ENCODE measurements at places on chromosomes 6 and 20.

GRCh38 chr20:23018432-23018831, 16.7 kb upstream of the SSTR4 start:
- no peaks in the 10 kb centered on the region for H3K36me3 ChIP-seq
- no peak for DNase-seq
- no peak overlapping the region for H3K27ac ChIP-seq
- H3K27me3 ChIP-seq = peaks cover 5% of the 10 kb centered on the region
- no peaks in the 10 kb centered on the region for H3K4me1 ChIP-seq

- H3K27ac ChIP-seq = no peak overlapping the region
- peak; percentile 96 for DNase-seq
- H3K36me3 ChIP-seq = no peaks in the 10 kb centered on the region
- no peak overlapping the region for H3K4me3 ChIP-seq
- no peaks in the 10 kb centered on the region for H3K4me1 ChIP-seq
- no peaks in the 10 kb centered on the region for H3K27me3 ChIP-seq
Measured at GRCh38 chr6:80639181-80639629, 532.7 kb downstream of the BCKDHB start.

- H3K36me3 ChIP-seq = no peaks in the 10 kb centered on the region
- DNase-seq = no peak
- peaks cover 3% of the 10 kb centered on the region for H3K4me1 ChIP-seq
- H3K4me3 ChIP-seq = no peak overlapping the region
- peaks cover 53% of the 10 kb centered on the region for H3K27me3 ChIP-seq
Measured at GRCh38 chr6:169957351-169957963, 206.0 kb downstream of the ERMARD start.

GRCh38 chr20:63500151-63500901, 1.4 kb upstream of the EEF1A2 start:
- no peak for DNase-seq
- H3K4me1 ChIP-seq = peaks cover 32% of the 10 kb centered on the region
- no peaks in the 10 kb centered on the region for H3K36me3 ChIP-seq
- H3K27ac ChIP-seq = no peak overlapping the region

DNA sequence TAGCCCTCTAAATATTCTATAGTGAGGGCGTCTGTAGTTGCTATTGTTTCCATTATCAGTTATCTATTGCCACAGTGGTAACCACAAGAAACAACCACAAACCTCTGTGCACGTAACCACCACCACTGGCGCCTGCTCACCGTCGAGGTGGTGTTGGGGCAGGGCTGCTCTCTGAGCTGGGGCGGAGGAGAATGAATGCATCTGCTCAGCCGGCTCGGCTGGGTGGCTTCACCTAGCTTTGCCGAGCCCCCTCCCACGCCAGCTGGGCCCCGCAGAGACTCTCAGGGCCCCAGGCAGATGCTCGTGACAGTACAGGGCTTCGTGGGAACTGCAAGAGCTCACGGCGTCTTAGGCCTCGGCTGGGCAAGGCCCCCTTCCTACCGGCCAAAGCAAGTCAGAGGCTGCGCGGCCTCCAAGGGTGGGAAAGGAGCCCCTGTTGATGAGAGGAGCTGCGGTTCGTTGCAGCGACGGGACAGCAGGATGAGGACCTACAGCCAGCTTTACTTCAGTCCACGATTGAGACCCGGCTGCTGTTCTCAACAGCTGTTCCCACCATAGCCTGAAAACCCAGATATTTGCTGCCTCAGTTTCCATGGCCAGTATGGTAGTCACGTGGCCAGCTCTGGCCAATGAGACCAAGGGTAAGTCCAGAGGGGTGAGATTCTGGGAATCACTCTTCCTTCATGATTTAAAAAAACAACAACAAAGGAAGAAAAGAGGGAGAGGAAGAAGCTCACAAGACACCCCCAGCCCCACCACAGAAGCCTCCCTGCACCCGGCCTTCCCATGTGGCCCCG, 120.2 kb upstream of the AFDN start:
- no peak overlapping the region for H3K27ac ChIP-seq
- no peak for DNase-seq
- no peak overlapping the region for H3K4me3 ChIP-seq
- peaks cover 10% of the 10 kb centered on the region for H3K27me3 ChIP-seq

GRCh38 chr20:1920252-1920651, 25.0 kb downstream of the SIRPA start:
- peaks cover 54% of the 10 kb centered on the region for H3K36me3 ChIP-seq
- peak overlapping the region; percentile 98 for H3K27ac ChIP-seq
- DNase-seq = no peak
- H3K4me1 ChIP-seq = peaks cover 36% of the 10 kb centered on the region
- H3K27me3 ChIP-seq = no peaks in the 10 kb centered on the region
- no peak overlapping the region for H3K4me3 ChIP-seq

GRCh38 chr6:168789699-168790098, 348.7 kb downstream of the SMOC2 start:
- H3K27me3 ChIP-seq = peaks cover 13% of the 10 kb centered on the region
- no peak for DNase-seq
- H3K4me3 ChIP-seq = no peak overlapping the region
- no peaks in the 10 kb centered on the region for H3K36me3 ChIP-seq
- H3K27ac ChIP-seq = no peak overlapping the region

GRCh38 chr6:69696273-69696672, 100.5 kb downstream of the LMBRD1 start:
- no peak overlapping the region for H3K27ac ChIP-seq
- peak; percentile 17 for DNase-seq
- H3K4me3 ChIP-seq = no peak overlapping the region
- H3K27me3 ChIP-seq = no peaks in the 10 kb centered on the region
- H3K36me3 ChIP-seq = peaks cover 14% of the 10 kb centered on the region

DNA sequence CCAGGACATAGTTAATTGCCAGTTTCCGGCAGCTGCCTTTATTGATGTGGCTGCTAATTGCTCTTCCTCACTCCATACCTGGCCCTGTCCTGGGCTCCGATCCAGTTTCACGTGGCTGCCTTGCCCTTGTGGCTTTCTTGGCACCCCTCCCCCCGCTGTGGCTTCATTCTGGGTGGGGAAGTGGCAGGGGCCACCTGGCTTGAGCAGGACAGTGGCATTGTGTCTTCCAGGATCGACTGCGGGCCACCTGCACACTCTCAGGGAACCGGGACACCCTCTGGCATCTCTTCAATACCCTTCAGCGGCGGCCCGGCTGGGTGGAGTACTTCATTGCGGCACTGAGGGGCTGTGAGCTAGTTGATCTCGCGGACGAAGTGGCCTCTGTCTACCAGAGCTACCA, 10.8 kb downstream of the MAVS start:
- DNase-seq = no peak
- H3K36me3 ChIP-seq = peaks cover 76% of the 10 kb centered on the region
- no peak overlapping the region for H3K4me3 ChIP-seq
- H3K27me3 ChIP-seq = no peaks in the 10 kb centered on the region

GRCh38 chr6:75855052-75855451, 106.0 kb downstream of the MYO6 start:
- DNase-seq = peak; percentile 64
- no peaks in the 10 kb centered on the region for H3K27me3 ChIP-seq
- peaks cover 2% of the 10 kb centered on the region for H3K4me1 ChIP-seq
- H3K4me3 ChIP-seq = no peak overlapping the region
- H3K36me3 ChIP-seq = peaks cover 28% of the 10 kb centered on the region

DNA sequence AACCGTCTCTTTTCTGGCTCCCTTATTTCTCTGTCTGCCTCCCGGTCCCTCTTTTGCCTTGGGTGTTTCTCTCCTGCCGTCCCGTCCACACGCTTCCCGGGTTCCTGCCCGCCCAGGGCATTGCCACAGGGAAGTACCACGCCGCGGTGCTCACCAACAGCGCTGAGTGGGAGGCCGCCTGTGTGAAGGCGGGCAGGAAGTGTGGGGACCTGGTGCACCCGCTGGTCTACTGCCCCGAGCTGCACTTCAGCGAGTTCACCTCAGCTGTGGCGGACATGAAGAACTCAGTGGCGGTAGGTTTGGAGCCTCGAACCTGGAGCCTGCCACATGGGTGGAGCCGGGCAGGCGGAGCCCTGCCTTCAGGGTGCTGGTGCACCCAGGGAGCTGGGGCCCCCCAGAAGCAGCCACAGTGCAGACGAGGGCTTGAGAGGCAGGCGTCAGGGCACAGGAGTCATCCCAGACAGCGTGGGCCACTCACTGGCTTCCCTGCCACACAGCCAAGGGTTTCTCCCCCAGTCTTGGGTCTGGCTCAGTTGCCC, 21.3 kb downstream of the NPEPL1 start:
- H3K27ac ChIP-seq = no peak overlapping the region
- DNase-seq = no peak
- H3K36me3 ChIP-seq = peaks cover 7% of the 10 kb centered on the region
- peaks cover 21% of the 10 kb centered on the region for H3K4me1 ChIP-seq
- H3K27me3 ChIP-seq = no peaks in the 10 kb centered on the region

DNA sequence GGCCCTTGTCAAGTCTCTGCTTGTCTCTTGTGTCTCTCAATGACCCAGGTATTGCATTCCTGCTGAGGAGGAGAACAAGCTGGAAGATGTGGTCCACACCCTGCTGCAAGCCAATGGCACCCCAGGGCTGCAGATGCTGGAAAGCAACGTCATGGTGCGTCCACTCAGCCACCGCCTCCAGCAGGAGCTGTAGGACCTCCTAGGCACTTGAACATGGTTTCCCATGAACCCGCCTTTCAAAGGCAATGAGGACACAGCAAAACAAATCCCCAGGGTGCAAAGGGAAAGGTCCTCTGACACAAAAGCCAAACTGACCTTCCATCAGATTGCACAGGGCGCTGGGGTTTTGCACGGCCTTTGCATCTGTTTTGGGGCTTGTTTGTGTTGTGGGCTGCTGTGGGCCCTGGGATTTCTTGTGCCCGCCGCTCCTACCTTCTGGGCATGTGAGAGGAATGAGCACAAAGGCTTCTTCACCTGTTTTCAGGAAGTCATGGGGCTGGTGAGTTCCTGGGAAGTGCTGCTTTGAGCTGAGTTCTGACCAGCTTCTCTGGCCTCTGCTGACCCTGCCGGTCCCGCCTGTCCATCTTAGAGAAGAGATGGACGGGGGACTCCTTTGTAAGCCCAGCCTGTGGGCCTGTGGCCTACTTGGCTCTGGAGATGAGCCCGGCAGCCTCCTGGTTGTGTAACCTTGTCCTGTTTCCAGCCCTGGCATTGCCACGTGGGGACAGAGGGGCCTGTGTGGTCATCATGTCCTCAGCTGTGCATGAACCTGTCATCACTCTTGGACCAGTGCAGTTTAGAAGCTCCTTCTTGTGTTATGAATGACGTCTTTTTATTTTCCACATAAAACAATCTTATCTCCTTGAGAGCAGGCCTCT, 151.3 kb downstream of the DTNBP1 start:
- H3K4me1 ChIP-seq = peaks cover 18% of the 10 kb centered on the region
- no peak for DNase-seq
- peaks cover 66% of the 10 kb centered on the region for H3K36me3 ChIP-seq
- H3K4me3 ChIP-seq = no peak overlapping the region
- no peak overlapping the region for H3K27ac ChIP-seq
- H3K27me3 ChIP-seq = no peaks in the 10 kb centered on the region

- H3K27me3 ChIP-seq = no peaks in the 10 kb centered on the region
- H3K27ac ChIP-seq = no peak overlapping the region
- no peak for DNase-seq
- H3K36me3 ChIP-seq = peaks cover 13% of the 10 kb centered on the region
- H3K4me3 ChIP-seq = no peak overlapping the region
- no peaks in the 10 kb centered on the region for H3K4me1 ChIP-seq
Measured at GRCh38 chr6:116426551-116426950, 34.6 kb upstream of the CALHM6 start.

- no peak for DNase-seq
- H3K27ac ChIP-seq = no peak overlapping the region
- H3K36me3 ChIP-seq = no peaks in the 10 kb centered on the region
- peaks cover 7% of the 10 kb centered on the region for H3K4me1 ChIP-seq
Measured at GRCh38 chr6:15368186-15368585, 122.3 kb downstream of the JARID2 start.

DNA sequence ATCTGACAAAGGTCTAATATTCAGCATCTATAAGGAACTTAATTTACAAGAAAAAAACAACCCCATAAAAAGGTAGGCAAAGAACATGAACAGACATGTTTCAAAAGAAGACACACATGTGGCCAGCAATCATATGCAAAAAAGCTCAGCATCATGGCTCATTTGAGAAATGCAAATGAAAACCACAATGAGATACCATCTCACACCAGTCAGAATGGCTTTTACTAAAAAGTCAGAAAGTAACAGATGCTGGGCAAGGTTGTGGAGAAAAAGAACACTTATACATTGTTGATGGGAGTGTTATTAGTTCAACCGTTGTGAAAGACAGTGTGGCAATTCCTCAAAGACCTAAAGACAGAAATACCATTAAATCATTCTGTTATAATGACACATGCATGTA, 289.9 kb upstream of the MMS22L start:
- no peak for DNase-seq
- no peak overlapping the region for H3K27ac ChIP-seq
- H3K4me1 ChIP-seq = no peaks in the 10 kb centered on the region

DNA sequence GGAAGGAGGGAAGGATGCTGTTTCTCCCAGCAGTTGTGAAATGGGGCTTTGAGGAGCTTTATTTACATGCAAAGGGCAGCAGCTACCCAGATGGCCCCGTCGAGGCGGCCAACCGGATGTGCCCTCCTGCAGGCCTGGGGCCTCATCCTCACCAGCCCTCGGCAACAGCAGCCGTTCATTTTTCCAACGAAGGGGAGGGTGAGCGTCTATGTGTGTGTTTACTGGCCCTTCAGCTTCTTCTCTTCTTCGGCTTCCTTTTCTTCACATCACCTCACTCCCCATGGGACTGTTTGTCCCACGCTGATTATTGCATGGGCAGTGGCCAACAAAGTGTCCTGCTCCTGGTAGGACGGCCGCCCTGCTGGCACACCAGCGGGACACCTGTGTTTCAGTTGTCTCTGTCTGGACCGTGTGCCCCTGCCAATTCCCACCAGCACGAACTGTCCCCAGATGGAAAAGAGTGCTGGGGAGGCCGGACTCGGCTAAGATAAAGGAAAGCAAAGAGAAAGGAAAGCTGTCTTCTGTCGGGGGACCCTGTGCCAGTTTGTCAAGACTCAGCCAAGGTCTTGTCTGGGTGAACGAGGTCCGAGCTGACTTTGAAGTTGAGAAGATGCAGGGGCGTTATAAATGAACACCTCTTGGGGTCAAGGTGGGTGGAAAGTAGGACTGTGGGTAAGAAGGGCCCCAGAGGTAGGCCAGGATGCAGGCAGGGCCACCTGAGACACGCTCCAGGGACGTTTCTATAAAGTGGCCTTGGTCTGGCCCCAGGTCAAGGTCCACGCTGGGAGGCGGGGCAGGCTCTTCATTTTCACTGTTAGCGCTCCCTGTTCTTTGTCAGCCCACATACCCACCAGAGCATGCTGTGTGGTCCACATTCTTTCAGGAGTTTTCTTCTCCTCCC, 57.0 kb downstream of the FAM50B start:
- peaks cover 14% of the 10 kb centered on the region for H3K4me1 ChIP-seq
- H3K4me3 ChIP-seq = no peak overlapping the region
- no peaks in the 10 kb centered on the region for H3K36me3 ChIP-seq
- H3K27me3 ChIP-seq = no peaks in the 10 kb centered on the region

GRCh38 chr20:1876217-1876921, 18.8 kb upstream of the SIRPA start:
- H3K4me3 ChIP-seq = no peak overlapping the region
- H3K27ac ChIP-seq = no peak overlapping the region
- no peaks in the 10 kb centered on the region for H3K4me1 ChIP-seq
- H3K27me3 ChIP-seq = peaks cover 75% of the 10 kb centered on the region
- H3K36me3 ChIP-seq = no peaks in the 10 kb centered on the region

GRCh38 chr20:10984913-10985312, 311.1 kb upstream of the JAG1 start:
- peak; percentile 54 for DNase-seq
- H3K27ac ChIP-seq = no peak overlapping the region
- H3K27me3 ChIP-seq = no peaks in the 10 kb centered on the region
- H3K4me3 ChIP-seq = no peak overlapping the region
